ENCODE measurements at places on chromosomes 4 and X. TPM values are rescaled to one million over a fixed set of nuclear protein-coding genes. Genes with fewer than 3 reads are reported as not detected.
A peak's percentile ranks its signal among the peaks of the same experiment; 100 is the strongest.

The CXCL10 gene
- 1.4 TPM for total RNA-seq

GRCh38 chr4:70515367-70516250, 2.8 kb upstream of the AMTN start:
- no peak overlapping the region for H3K27ac ChIP-seq
- no peaks in the 10 kb centered on the region for H3K4me1 ChIP-seq
- no peak for DNase-seq
- no peak overlapping the region for H3K4me3 ChIP-seq

DNA sequence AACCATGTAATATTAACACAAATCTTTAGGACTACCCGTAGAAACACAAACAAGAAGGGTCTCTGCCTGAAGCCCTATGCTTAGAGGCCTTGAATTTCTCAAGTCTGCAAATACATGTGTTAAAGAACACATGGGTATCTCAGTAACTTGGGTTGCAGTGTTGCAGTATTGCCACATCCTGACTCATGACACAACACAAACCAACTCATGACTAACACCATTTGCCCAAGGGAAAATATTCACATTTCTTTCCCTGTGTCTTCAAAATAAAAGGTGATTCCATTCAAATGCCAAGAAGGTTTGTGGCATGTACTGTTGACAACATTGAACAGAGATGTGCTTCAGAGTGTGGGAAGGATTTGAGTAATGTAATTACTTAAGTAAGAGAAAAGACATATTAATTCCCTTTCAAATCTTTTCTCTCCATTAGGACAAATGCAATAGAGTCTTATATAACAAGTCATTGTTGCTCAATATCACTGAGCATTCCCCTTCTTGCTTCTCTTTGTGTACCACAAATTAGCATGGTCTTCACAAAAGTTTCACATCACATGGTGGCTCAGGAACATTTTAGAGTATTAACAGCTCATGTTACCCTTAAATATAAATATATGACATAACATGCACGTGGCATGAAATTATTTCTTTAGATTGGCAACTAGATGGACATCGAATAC, 487.1 kb downstream of the STPG2 start:
- H3K27ac ChIP-seq: no peak overlapping the region
- no peak overlapping the region for H3K4me3 ChIP-seq
- no peaks in the 10 kb centered on the region for H3K4me1 ChIP-seq
- H3K36me3 ChIP-seq: no peaks in the 10 kb centered on the region

GRCh38 chrX:7603387-7603786, 239.6 kb upstream of the VCX start:
- no peak overlapping the region for H3K4me3 ChIP-seq
- H3K27ac ChIP-seq: no peak overlapping the region
- no peak for DNase-seq
- H3K4me1 ChIP-seq: no peaks in the 10 kb centered on the region
- no peaks in the 10 kb centered on the region for H3K27me3 ChIP-seq

GRCh38 chr4:110681381-110681780, 58.5 kb upstream of the PITX2 start:
- no peak for DNase-seq
- no peak overlapping the region for H3K27ac ChIP-seq
- H3K4me1 ChIP-seq: no peaks in the 10 kb centered on the region
- H3K36me3 ChIP-seq: no peaks in the 10 kb centered on the region
- no peak overlapping the region for H3K4me3 ChIP-seq

The NPFFR2 gene
- total RNA-seq: not detected

DNA sequence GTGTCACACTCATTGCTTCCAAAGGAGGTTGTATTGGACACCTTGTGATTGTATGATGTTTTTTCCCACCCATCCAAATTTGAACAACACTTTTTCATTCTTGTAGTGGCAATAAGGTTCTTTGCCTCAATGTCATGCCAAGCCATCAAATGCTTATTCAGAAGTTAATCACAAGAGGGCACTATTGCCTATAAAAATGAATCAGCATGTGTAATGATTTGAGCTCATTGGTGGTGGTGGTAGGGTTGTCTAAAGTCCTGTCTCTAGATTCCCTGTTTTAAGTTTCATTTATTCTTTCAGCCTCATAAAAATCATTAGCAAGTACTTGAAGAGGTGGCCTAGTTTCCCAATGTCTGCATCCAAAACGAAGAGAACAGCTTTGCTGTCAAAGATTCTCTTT, 37.0 kb downstream of the IRS4 start:
- DNase-seq: no peak
- H3K27ac ChIP-seq: no peak overlapping the region
- no peaks in the 10 kb centered on the region for H3K36me3 ChIP-seq
- H3K4me3 ChIP-seq: no peak overlapping the region

DNA sequence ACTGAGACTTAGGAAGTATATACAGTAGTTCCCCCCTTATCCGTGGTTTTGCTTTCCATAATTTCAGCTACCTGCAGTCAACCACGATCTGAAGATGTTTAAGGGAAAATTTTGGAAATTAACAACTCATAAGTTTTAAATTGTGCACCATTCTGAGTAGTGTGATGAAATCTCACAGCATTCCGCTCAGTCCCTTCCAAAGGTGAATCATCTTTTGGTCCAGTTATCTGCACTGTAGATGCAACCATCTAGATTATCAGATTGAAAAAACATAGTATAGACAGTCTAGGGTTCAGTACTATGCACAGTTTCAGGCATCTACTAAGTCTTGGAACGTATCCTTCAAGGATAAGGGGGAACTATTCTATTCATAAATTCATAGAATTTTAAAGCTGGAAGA, 109.0 kb downstream of the ANXA3 start:
- DNase-seq: no peak
- H3K4me1 ChIP-seq: no peaks in the 10 kb centered on the region
- no peak overlapping the region for H3K4me3 ChIP-seq
- H3K36me3 ChIP-seq: no peaks in the 10 kb centered on the region
- H3K27ac ChIP-seq: no peak overlapping the region

DNA sequence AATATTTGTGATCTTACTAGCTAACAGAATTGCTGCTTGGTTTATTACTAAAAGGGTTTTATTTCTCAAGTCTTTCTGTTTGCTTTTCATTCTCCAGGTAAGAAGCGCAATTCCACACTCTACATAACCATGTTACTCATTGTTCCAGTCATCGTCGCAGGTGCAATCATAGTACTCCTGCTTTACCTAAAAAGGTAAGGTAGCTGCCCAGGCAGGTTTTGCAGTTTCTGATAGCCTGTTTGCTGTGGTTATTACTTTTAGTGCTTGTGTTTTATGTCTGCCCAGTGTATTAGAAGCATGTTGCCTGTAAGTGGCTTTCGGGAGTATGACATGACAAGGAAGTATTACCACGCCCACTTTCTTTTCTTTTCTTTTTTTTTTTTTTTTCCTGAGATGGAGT, 46.4 kb downstream of the IL13RA1 start:
- no peak overlapping the region for H3K27ac ChIP-seq
- no peak for DNase-seq
- H3K4me3 ChIP-seq: no peak overlapping the region
- H3K36me3 ChIP-seq: no peaks in the 10 kb centered on the region
- no peaks in the 10 kb centered on the region for H3K4me1 ChIP-seq

GRCh38 chr4:71441186-71442169, 102.7 kb downstream of the SLC4A4 start:
- peak; percentile 30 for DNase-seq
- H3K27me3 ChIP-seq: no peaks in the 10 kb centered on the region
- H3K4me1 ChIP-seq: peaks cover 4% of the 10 kb centered on the region
- H3K27ac ChIP-seq: no peak overlapping the region
- H3K36me3 ChIP-seq: no peaks in the 10 kb centered on the region
- no peak overlapping the region for H3K4me3 ChIP-seq

DNA sequence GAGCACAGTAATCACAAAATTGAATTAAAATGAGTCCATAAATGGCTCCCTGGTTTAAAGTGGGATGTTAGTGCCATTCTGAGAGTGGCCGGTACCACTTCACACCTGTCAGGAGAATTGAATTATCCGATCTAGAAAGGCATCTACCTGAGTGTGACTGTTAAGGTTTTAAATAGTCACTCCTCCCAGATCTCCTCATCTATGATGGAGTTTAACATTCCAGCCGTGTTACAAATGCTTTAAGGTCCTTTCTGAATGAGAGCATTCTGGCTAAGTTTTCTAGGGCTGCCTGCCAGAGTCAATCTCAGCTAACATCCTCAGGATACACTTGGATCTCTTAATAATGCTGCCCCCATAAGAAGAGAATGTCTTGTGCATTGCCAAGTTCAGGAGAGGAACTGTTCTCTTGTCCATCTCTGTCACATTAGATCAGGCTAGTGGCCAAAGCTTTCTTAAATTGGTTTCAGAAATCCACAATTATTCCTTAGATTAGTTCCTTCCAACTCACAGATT, 231.1 kb downstream of the SLC39A8 start:
- no peaks in the 10 kb centered on the region for H3K27me3 ChIP-seq
- no peak overlapping the region for H3K4me3 ChIP-seq
- H3K4me1 ChIP-seq: no peaks in the 10 kb centered on the region
- H3K36me3 ChIP-seq: no peaks in the 10 kb centered on the region
- no peak overlapping the region for H3K27ac ChIP-seq

GRCh38 chr4:156754832-156755570, 216.6 kb downstream of the PDGFC start:
- no peak overlapping the region for H3K4me3 ChIP-seq
- no peak for DNase-seq
- H3K36me3 ChIP-seq: no peaks in the 10 kb centered on the region
- no peak overlapping the region for H3K27ac ChIP-seq
- H3K27me3 ChIP-seq: no peaks in the 10 kb centered on the region
- no peaks in the 10 kb centered on the region for H3K4me1 ChIP-seq

DNA sequence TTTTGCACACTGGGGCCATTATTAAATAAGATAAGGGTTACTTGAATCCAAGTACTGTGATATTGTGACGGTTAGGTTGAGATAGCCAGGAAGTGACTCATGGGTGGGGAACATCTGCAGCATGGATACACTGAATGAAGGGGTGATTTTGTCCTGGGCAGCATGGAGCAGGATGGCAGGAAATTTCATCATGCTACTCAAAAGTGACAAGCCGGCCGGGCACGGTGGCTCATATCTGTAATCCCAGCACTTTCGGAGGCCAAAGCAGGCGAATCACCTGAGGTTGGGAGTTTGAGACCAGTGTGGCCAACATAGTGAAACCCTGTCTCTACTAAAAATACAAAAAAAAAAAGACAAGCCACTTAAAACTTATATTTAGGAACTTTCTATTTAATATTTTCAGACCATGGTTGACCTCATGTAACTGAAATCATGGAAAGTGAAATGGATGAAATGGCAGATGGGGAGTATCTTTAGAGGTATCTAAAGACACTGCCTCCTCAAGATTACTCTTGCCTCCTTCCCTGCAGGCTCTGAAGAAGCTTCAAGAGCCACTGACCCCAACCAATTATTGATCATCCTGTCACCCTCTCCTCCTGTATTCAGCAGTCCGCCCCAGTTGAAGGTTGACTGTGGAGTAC, 3.9 kb upstream of the TRIM60 start:
- H3K4me1 ChIP-seq: no peaks in the 10 kb centered on the region
- no peak overlapping the region for H3K4me3 ChIP-seq
- no peak overlapping the region for H3K27ac ChIP-seq

- H3K36me3 ChIP-seq: peaks cover 2% of the 10 kb centered on the region
- H3K27ac ChIP-seq: peak overlapping the region; percentile 97
- H3K4me3 ChIP-seq: peak overlapping the region; percentile 71
- H3K4me1 ChIP-seq: no peaks in the 10 kb centered on the region
- H3K27me3 ChIP-seq: no peaks in the 10 kb centered on the region
- DNase-seq: peak; percentile 79
These were observed 1.0 kb upstream of the ARHGAP4 start for GRCh38 chrX:153926858-153927671.

- no peaks in the 10 kb centered on the region for H3K27me3 ChIP-seq
- H3K4me3 ChIP-seq: no peak overlapping the region
- no peaks in the 10 kb centered on the region for H3K36me3 ChIP-seq
- no peak for DNase-seq
These were observed 1.2 kb upstream of the PRPS2 start for GRCh38 chrX:12789976-12790375.

DNA sequence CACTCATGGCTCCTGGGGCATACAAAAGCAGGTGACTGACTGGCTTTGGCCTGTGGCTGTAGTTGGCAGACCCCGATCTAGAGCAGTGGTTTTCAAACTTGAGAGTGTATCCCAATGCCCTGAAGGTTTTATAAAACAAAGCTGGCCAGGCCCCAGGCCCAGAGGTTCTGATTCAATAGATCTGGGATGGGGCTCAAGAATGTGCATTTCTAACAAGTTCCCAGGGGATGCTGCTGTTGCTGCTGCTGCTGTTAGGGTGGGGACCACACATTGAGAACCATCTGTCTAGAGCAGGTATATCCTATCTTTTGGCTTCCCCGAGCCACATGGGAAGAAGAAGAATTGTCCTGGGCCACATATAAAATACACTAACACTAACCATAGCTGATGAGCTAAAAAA, 7.3 kb downstream of the AIFM1 start:
- H3K36me3 ChIP-seq: no peaks in the 10 kb centered on the region
- H3K27me3 ChIP-seq: no peaks in the 10 kb centered on the region
- no peaks in the 10 kb centered on the region for H3K4me1 ChIP-seq
- H3K27ac ChIP-seq: no peak overlapping the region
- DNase-seq: no peak

- H3K27ac ChIP-seq: no peak overlapping the region
- H3K36me3 ChIP-seq: no peaks in the 10 kb centered on the region
- H3K4me1 ChIP-seq: no peaks in the 10 kb centered on the region
- no peak overlapping the region for H3K4me3 ChIP-seq
- H3K27me3 ChIP-seq: peaks cover 5% of the 10 kb centered on the region
These were observed 47.0 kb upstream of the MID1IP1 start for GRCh38 chrX:38754102-38754790.
